Tibial nerve (tissue), 4 donors: ENCODE measurements at places on chromosomes 2 and 18. TPM values are rescaled to one million over a fixed set of nuclear protein-coding genes. Genes with fewer than 3 reads are reported as not detected.
A peak's percentile ranks its signal among the peaks of the same experiment; 100 is the strongest.

- DNase-seq, result no peak
These were observed 5.0 kb upstream of the SCLY start for GRCh38 chr2:238055841-238056240.

DNA sequence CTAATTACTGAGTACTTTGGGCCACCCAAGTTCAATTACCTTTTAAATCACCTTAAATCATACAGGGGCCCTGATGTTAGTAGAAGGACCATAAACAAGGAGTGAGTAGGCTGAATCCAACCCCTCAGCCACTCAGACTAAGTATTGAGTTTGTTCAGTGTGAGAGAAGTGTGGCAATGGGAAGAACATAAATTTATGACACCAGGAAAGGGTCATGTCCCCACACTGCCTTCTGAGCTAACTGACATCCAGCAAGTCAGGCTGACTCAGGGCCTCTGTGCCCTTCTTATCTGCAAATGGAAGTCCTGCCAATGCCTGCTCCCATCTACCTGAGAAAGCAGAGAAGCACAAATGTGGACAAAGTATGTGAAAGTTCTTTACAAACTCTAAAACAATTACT lies 12.9 kb downstream of the PLEKHM3 start:
- DNase-seq, result no peak

- no peak for DNase-seq
These were observed 71.3 kb downstream of the CCDC93 start for GRCh38 chr2:117942551-117942950.

DNA sequence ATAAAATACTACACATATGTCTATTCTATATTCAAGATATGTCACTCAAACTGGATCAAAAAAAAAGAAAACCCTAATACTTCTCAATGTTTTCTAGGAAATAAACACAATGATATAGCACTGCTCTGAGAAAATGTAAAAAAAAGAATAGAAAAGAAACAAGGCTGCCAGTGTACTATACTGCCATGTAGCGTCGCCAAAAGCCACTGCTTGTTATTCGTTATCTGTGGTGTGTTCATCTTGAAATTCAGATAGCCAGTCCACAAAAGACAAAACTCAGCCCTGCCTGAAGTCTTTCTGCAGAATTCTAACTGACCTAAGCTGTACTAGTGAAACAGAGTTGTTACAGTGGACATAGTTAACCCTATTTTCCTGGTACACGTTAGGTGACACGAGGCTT lies 12.2 kb upstream of the YPEL5 start:
- DNase-seq, result no peak

DNA sequence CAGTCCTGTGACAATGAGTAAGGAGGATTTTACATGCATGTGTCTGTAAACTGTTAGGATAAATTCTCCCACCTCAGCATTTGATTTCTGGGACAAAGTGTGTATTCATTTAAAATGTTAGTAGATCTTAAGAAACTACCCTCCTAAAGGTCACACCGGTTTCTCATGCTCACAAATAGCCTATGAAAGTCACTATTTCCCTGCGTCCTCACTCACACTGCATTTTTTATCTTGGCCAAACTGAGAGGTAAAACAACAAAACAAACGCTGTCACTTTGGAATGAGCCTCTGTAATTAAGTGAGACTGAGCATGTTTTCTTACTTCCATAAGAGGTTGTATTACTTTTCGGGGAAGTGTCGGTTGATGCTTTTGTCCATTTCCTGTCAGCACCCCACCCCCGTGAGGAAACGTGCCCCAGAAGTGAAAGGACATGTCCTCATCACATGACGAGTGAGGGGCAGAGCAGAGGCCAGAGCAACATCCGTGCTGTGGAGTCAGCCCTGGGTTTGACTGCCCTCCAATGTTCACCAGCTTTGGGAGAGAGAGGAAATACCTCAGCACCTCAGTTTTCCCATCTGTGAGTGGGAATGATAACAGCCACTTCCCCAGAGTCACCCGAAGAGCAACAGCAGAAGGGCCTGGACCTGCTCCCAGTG lies 3.1 kb downstream of the GYPC start:
- peak; percentile 78 for DNase-seq

GRCh38 chr2:239047420-239047819 lies 199.5 kb downstream of the TWIST2 start:
- DNase-seq, result no peak

GRCh38 chr2:174792309-174793025 lies 28.2 kb upstream of the CHRNA1 start:
- no peak for DNase-seq

DNA sequence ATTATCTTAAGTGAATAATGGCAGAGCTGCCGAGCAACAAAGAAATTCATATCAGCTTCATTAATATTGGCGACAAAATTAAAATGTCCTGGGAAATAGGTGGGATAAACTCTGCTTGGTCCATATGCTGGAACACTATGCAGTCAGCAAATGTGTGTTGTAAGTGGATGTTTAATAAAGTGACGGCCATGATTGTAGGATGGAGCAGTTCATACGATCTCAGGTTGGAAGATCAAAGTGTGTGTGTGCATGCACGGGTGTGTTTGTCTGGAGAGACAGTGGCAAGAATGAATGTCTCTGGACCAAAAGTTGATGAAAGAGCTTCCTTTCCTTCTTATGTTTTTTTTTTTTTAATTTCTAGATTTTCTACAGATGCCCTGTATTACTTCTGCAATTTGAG lies 14.8 kb downstream of the TWIST2 start:
- DNase-seq, result no peak

DNA sequence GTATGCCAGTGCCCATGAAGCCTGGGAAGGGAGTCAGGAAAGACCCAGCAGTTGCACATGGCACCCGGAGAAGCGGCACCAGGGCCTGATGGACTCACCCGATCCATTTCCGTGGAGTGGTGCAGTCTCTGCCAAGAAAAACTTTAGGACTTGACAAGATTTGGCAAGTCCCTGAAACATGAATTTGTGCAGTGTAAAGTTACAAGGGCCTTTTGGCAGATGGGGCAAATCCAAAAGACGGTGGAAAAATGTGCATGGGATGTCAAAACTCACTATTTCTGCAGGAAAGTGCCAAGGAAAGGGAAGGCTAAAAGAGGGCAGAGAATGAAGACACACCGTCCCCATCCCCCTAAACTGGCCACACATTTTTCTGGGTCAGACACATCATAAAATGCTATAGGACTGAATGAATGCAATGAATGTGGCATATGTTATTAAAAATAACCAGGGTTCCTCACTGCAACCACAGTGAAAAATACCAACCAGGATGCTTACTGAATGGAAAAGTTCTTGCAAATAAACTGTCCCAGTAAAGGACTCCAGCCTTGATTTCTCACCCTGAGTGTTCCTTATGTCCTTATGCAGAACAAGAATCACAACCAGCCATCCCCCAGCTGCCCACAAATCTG lies 173.5 kb upstream of the SIX2 start:
- DNase-seq, result no peak

DNA sequence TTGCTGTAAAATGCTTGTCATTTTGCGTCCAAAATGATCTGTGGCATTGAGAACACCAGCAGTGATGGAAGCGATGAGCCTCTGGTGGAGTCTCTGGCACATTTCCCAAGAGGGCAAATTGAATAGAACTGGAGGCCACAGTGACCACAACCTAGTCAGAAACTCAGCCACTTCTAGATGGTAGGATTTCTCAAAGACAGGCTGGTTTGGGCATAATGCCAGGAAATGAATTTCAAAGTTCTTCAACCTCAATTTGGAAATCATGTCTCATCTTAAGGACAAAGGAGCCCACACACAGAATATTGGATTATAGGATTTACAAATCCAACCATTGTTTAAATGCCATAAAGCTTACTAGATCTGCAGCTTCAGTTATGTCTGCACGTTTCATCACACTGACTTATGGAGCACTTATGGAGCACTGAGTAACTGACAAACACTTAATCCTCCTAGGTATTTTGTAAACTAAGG lies 132.1 kb downstream of the COL6A3 start:
- DNase-seq, result no peak

GRCh38 chr18:63152791-63153190 lies 166.8 kb downstream of the BCL2 start:
- no peak for DNase-seq

DNA sequence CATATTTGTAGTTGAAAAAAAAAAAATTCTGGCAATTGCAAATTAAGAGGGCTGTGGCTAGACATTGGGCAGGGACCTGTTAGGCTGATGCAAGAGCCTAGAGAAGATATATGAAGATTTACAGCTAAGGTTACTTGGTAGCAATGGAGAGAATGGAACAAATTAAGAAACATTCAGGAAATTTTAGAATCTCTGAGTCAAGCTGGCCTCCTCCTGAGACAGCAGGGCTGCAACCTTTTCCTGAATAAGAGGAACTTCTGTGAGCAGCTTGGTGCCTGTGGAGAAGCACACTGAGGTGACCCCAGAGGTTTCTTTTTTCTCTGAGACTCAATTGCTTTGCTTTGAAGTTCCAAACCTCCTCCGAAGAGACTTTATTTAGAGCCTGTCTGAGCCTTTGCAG lies 118.6 kb upstream of the LRATD1 start:
- DNase-seq, result no peak

- no peak for DNase-seq
These were observed 73.7 kb downstream of the RFTN2 start for GRCh38 chr2:197601726-197602125.

GRCh38 chr2:156125018-156125417 lies 207.5 kb downstream of the NR4A2 start:
- no peak for DNase-seq

GRCh38 chr2:10920764-10921388 lies 9.1 kb downstream of the KCNF1 start:
- no peak for DNase-seq

DNA sequence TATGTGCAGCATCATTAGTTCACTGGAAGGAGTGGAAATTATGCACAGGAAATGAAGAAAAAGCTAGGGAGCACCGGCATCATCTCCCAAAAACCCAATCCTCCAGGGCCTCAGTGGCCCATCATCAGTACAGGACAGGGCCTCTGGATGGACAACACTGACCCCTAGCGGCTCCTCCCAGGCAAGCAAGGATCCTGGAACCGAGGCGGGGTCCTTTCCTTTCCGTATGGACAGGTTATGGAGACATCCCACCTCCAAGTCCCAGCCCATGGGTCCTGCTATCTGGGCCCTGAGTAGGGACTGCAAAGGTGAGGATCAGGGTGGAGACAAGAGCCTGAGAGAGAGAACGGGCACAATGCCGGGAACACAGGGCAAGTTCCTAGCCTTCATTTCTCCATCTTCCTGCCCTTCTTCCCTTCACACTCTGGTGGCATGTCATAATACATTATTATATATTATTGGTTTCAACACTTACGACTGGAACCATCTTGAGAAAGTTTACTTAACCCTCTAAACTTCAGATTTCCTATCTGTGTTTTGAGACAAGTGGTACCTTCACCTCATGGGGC lies 68.2 kb downstream of the ZNF516 start:
- peak; percentile 48 for DNase-seq

GRCh38 chr18:68960355-68960754 lies 162.5 kb downstream of the CCDC102B start:
- DNase-seq, result no peak

DNA sequence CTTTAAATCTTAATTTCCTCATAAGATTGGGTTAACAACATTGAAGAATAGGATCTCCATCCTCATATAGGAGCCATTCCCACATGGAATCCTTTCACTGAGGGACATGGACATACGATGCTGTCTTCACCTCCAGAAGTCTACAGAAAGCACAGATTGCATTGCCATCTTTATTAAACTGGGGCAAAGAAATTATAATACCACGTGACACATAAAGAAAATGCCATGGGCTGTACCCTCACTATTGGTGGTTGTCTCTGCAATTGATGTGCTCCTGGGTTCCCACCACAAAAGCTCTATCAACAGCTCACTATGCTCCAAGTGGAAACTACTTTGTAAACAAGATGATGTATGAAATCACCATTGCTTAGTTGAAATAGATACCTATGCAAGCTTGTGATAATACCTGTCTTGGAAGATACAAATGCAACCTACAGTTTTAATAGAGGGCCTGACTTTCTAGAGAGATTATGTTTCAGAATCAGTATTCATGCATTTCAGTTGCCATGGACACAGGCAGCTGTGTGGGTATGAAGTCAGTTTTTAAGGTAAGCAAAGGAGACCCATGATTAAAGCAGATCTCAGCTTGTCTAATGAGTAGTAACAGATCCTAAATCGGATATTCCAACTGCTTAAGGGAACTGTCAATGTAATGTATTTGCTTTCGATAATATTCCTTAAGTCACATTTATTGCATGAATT lies 337.0 kb downstream of the RAD51AP2 start:
- DNase-seq, result no peak

GRCh38 chr2:232781765-232782164 lies 5.4 kb upstream of the KCNJ13 start:
- no peak for DNase-seq

DNA sequence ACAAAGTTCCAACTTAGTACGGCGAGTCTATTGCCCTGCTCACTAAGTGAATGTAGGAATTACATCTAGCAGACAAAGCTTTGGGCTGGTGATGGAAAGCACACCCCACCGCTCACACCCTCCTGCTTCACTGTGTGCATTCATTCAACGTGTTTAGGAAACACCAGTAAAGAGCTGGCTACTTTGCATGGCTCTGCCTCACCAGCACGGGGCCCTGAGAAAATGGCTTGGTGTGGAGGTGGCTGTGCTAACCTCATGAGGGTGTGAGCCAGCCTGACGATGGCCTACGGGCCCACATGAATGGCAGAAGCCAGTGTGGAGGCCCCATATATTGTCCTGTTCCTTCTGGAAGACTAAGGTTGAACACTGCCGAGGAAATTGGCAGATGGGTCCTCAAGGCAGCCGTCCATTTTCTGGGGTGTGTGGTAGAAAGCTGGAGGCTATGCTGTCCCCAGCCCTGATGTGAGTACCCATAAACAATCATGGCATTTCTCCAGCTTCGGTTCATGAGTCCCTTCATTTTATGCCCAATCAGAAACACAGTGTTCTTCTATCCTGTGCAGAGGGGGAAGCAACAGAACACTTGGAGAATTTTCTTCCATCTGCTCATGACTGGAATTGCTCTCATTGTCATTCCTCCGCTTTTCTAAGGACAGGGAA lies 269.4 kb downstream of the PHLPP1 start:
- DNase-seq, result no peak

DNA sequence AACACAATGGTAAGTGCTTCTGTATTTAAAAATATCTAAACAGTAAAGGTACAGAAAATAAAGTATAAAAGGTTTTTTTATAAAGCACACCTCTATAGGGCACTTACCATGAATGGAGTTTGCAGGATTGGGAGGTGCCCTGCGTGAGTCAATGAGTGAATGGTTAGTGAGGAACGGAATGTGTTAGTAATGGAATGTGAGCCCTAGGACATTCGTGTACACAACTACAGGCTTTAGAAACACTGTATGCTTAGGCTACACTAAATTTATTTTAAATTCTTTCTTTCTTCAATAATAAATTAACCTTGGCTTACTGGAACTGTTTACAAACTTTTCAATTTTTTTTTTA lies 337.9 kb upstream of the SLC39A10 start:
- DNase-seq, result no peak

Gene UPP2
- not detected for total RNA-seq

Gene CD8B2
- not detected for total RNA-seq

Gene KIAA2012
- total RNA-seq, result not detected

Gene METTL8
- 19.9 TPM for total RNA-seq

Gene BCL11A
- total RNA-seq, result not detected

Gene IL1RL1
- total RNA-seq, result 3.9 TPM

Gene CXCR1
- total RNA-seq, result not detected
